Testis (tissue), 5 donors: ENCODE measurements at places on chromosomes 3 and 15. TPM values are rescaled to one million over a fixed set of nuclear protein-coding genes. Genes with fewer than 3 reads are reported as not detected.
A peak's percentile ranks its signal among the peaks of the same experiment; 100 is the strongest.

- DNase-seq = no peak
Measured at GRCh38 chr3:14640157-14640562, 11.4 kb upstream of the CCDC174 start.

The SOX2 gene
- total RNA-seq = 5.1 TPM

GRCh38 chr3:184443831-184444230, 64.0 kb downstream of the CHRD start:
- DNase-seq = no peak

The SYNPR gene
- not detected for total RNA-seq

DNA sequence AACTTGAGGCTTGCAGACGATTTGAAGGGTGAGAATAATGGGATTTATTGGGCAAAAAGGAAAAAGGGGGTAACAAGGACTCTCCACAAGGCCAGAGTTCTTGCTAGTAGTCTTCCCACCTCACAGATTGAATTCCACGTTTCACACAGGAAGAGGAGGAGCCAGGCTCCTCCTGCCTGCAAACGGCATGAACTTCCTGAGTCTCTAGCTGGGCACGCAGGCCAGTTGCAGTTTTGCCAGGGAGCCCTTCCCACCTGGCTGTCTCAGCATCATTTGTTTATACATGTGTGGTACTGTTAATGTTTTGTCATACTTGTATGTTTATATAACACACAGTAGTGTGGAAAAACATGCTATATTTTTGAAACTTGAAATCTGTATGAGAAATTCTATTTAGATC, 155.0 kb downstream of the NLGN1 start:
- DNase-seq = no peak

GRCh38 chr3:35931867-35932266, 292.5 kb downstream of the ARPP21 start:
- no peak for DNase-seq

DNA sequence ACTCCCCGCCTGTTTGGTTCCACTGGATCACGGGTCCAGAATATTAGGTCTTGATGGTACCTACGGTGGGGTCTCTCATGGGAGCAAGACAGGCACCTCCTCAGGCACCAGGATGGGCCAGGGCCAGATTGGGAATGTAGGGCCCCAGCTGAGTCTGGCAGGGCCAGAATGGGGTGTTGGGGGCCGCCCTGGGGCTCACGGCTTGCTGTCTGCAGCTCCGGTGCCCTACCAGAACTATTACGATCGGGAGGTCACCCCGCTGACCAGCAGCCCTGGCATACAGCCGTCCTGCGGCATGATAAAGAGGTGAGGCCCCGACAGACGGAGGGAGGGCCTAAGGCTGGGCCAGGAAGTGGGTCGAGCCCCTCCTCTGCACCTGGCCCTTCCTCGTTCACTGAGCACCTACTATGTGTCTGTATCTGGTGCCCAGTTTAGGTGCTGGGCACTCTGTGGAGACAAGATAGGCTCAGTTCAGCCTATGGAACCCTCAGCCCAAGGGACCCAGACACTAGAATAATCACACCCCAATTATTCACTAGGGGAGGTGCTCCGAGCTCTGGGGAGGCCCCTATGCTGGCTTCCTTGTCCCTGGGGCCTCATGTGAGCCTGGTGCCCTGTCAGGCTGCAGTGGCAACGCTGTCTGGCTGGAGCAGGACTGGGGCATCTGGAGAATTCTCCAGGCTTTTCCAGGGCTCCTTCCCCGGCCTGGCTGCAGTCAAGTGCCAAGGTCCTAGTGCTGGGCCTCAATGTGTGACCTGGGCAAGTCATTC, 37.9 kb downstream of the PSTPIP1 start:
- DNase-seq = peak; percentile 7

The PDCD10 gene
- total RNA-seq = 59.4 TPM

DNA sequence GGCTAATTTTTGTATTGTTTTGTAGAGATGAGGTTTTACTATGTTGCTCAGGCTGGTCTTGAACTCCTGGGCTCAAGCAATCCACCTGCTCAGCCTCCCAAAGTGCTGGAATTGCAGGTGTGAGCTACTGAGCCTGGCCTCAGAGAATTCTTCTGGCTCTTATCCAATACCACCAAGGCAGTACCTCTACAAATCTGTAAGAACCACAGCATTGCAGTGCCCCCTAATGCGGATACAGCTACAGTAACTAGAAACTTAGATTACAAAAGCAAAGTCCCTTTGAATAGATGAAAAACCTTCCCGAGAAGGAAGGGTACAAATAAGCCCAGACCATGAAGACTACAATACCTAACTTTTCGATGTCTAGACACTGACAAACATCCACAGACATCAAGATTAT, 107.9 kb upstream of the DPPA4 start:
- no peak for DNase-seq

DNA sequence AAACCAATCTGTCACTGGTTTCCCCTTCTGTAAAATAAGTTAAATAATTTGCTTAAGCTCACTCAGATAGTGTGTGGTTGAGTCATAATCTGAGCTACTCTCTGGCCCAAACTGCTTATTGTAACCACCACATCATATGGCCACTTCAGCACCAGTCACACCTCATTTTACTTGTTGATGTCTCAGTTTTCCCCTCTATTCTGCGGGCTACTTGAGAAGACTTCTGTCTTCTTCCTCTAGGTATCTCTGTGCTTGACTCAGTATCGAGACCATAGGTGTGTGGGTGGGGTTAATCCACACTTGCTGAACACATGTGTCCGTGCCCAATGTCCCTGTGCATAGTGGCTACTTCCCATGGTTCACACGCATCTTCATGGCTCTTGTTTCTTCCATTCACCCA, 32.9 kb downstream of the CRYGS start:
- DNase-seq = no peak

DNA sequence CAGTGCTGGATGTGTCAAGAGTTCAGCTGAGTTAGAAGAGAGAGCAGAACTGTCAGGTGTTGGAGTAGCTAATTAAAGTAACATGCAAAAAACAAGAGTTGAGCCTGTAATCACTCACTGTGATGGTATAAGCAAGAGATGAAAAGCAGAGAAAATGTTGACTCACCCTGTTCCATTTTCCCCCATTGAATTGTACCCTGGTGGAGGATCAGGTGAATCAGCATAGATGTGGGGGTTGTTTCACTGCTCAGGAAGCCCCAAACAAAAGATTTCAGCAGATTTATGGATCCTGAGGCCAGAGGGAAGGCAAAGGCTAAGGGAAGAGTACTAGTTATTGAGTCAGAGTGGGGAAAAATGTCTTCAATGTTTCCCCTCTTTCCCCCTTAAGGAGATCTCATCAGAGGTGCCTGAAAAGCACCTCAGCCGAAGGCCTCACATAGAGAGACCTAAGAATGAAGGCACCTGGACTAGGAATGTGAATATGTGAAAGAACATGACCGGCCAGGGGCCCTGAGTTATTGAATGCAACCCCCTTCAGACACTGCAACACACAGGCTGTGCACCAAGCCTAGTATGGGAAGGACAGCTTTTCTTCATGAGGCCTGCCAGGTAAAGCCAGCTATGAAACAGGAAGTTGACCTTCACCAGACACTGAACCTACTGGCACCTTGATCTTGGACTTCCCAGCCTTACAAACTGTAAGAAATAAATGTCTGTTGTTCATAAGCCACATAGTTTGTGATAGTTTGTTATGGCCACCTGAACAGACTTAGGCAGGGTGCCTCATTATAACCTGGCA, 90.1 kb downstream of the TMCO5A start:
- no peak for DNase-seq

The BRPF1 gene
- total RNA-seq = 58.4 TPM

The IMPG2 gene
- 0.39 TPM for total RNA-seq

DNA sequence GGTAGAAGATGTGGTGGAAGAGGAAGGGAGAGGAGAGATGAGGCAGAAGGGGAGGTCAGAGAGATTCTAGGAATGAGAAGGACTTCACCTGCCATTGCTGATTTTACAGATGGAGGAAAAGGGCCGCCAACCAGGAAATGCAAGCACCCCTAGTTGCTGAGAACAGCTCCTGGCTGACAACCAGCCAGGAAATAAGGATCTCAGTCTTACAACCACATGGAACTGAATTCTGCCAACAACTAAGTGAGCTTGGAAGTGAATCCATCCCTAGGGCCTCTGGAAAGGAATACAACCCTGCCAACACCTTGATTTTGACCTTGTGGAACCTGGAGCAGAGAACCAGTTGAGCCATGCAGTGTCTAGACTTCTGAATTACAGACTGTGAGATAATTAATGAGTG, 86.6 kb downstream of the EDEM1 start:
- no peak for DNase-seq

DNA sequence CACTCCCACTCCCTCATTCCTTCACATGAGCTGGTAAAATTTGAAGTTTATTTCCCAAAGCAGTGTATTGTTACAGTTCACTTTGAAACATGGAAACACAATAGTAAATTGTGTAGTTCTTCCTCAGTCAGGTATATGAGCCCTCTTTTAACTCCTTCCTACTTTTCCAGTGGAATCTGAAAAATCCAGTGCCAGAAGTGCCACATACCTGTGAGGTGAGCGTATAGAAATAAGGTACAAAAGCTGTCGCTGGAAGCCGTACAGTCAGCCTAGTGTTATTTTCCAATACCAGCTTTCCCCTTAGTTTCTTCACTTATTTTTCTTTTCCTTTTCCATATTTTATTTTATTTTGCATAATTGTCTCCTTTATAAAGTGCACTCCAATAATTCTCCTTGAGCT, 81.7 kb upstream of the CADM2 start:
- DNase-seq = no peak

The SNTN gene
- not detected for total RNA-seq

The ZBTB20 gene
- total RNA-seq = 126 TPM

DNA sequence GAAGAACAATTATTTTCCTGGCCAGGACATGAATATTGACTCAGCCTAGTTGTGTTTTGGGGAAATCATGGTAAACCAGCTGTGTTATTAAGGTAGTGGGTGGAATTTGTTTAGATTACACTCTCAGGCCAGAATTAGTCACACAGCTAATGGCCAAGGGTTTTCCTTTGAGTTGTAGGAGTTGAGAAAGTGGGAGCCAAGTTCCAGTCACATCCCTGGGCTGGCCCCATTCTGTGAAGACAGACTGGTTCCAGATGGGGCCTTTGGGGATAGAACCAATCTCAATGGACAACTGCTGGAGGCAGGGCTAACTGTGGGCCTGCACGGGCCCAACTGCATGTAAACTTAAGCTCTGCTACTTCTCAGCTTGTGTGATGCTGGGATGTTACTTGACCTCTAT, 1.4 kb upstream of the RASL12 start:
- DNase-seq = no peak

- DNase-seq = no peak
Measured at GRCh38 chr3:12773710-12774086, 14.6 kb upstream of the TMEM40 start.

The RPP25 gene
- 15.9 TPM for total RNA-seq

DNA sequence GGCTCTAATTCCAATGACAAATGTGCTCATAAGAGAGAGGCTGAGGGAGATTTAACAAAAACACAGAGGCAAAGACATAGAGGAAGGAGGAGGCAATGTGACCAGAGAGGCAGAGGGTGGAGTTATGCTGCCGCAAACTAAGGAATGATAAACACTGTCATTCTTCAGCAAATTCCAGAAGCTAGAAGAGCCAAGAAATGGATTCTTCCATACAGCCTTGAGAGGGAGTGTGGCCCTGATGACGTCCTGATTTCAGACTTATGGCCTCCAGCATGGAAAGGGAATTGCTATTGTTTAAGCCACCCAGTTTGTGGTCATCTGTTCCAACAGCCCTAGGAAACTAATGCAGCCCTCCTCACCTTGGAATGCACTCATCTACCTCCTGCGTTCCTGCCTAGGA, 30.5 kb downstream of the CD47 start:
- DNase-seq = no peak

DNA sequence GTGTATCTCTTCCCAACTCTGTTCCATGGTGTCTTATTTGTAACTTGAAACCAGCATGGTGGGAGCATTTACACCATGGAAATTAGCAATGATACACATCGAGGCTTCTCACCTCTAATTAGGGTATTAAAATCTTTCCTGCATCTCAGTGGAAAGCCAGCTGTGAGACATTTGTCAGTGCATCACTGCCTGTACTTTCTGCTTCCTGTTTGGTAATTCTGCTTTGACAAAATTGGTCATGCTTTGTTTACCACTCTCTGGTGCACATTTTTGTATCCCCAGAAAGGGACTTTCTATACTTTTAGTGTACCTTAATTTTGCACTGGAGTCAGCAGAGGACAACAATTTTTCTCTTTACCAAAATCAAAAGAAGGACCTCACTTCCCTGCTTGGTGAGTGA, 402.1 kb downstream of the PDCD6IP start:
- DNase-seq = no peak

The FSIP1 gene
- total RNA-seq = 5.8 TPM

The NAALADL2 gene
- 15.6 TPM for total RNA-seq

- no peak for DNase-seq
Measured at GRCh38 chr3:159922861-159923312, 65.7 kb upstream of the IL12A start.

- DNase-seq = no peak
Measured at GRCh38 chr15:80152896-80153876, at the start of gene FAH. FAH (plus strand) TSS chr15:80152999; CDS start chr15:80153055, 56 bp downstream.

- no peak for DNase-seq
Measured at GRCh38 chr3:127816783-127817405, 5.4 kb downstream of the MGLL start.

The KNG1 gene
- 0.31 TPM for total RNA-seq

GRCh38 chr3:136819731-136820679, 1.1 kb downstream of the SLC35G2 start:
- peak; percentile 87 for DNase-seq

The FSTL1 gene
- total RNA-seq = 73.8 TPM

- no peak for DNase-seq
Measured at GRCh38 chr3:172103724-172104123, 64.3 kb downstream of the FNDC3B start.

DNA sequence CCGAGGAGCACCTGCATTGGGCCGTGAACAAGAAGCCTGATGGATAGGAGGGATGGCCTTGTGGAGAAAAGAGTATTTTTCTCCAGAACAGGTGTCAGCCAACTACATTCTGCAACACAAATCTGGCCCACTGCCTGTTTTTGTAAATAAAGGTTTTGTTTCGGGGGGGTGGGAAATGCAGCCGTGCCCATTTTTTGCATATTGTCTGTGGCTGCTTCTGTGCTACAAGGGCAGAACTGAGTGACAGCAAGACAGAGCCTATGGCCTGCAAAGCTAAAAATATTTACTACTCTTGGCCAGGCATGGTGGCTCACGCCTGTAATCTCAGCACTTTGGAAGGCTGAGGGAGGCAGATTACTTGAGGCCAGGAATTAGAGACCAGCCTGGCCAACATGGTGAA, 95.9 kb upstream of the AKAP13 start:
- no peak for DNase-seq

The CLDN16 gene
- 0.19 TPM for total RNA-seq

DNA sequence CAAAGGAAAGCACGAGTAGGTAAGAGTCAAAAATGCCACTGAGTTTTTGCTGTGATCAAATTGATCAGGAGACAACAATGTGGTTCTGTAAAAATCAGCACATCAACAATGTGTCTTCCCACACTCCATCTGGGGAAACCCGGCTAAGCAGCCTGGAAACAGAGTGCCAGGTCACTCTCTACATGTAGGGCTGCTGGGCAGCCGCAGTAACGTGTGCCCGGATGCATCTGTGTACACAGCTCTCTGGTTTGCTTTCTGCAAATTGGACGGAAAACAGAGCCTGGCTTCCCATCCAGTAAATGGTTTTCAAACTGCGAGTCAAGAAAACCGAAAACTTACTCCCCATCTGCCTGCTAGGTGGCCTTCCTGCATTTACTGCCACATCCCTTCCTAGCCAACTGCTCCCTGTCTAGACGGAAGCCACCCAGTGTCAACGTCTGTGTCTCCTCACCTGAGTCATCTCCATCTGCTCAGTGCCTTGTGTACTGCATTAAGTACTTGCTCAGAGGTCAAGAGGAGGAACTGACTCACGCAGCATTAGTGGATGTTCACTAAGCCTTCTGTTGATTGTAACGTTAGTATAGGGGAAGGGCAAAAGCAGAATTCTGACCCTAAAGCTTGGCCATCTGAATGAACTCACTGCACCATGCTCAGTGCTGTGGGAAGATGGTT, 124.1 kb downstream of the TJP1 start:
- DNase-seq = no peak
